ENCODE measurements at places on chromosomes 5 and 9.

DNA sequence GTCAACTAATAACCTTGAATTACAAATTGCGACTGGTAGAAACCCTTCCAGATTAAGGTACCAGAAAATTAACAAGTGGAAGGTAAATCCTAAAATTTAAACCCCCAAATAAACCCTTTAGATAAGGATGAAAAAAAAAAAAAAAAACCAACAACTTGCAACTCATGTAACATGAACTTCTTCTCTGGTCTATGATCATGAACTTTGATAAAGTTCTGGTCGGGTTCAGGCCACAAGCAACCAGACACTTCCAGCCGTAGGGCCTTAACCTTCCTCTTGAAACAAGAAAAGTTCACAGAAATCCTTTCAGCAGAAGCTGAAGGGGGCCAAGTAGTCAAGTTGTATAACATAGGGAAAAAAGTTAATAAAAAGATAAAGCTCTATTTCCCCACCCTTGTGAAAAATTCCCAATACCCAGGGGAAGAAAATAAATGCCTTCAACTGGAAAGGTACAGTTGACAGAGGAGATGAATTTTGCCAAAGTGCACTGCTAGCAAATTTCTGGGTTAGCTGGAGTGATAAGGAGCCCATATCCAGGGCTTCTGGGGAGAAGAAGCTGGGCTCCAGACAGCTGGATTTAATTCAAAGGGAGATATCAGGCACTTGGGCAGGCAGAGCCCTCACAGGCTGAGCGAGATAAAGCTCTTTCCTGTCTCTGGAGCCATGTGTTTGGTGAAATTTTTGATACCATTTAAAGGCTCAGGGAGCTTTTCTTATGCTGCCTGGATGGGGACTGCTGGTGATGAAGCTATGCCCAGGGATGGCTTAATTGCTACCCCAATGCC lies 234.2 kb upstream of the PANK3 start:
- DNase-seq = no peak

GRCh38 chr9:35682520-35683315 lies 7.0 kb downstream of the TPM2 start:
- DNase-seq = no peak

DNA sequence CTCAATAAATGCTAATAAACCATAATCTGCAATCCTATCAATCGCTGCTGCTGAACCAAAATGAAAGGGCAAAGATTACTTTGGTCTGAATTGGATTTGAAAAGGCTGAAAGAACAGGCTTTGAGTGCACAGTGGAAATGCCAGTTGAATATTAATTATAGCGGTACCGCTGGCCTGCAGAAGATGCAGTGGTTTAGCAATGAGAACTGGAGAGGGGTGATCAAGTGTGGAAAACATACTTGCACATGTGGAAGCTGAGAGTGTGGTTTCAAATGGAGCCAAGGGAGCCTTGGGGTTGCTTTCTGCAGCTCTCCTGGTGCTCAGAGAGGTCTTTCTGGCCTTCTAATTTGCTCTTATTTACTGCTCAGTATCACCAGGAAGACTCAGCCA lies 133.9 kb downstream of the PTTG1 start:
- DNase-seq = no peak

DNA sequence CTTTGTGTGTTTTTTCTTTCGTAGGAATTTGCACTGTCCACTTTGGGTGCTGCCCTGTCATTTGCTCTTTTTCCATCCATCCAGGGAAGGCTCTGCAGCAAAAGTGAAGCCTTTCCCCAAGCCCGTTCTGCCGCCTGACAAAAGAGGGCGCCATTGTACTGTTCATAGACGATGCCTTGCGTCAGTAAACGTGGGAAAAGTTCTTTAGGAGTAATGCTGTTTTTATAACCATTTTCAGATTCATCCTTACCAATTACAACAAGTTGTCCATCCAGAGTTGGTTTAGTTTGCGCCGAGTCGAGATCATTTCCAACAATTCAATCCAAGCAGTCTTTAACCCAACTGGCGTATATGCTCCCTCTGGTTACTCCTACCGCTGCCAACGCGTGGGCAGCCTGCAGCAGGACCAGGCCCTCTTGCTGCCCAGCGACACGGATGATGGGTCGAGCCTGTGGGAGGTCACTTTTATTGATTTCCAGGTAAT lies 34.3 kb upstream of the RPS23 start:
- peak; percentile 76 for DNase-seq

DNA sequence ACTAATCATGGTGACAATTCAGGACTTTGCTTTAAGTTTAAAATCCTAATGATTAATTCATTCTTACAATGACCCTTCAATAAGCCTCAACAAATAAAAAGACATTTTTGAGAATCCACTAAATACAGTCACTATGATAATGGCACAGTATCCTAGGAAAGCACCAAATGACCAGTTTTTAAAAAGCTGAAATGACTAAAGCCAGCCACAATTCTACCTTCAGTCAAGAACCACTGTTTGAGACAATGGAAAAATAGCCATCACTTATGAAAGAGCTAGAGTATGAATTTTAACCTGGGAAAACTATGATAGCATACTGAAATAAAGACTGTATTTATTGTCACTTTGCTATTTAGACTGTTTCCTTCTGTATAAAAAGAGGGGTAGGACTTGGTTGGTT lies 14.0 kb downstream of the FBXW2 start:
- no peak for DNase-seq

GRCh38 chr9:127181595-127182190 lies 59.3 kb upstream of the ANGPTL2 start:
- no peak for DNase-seq

GRCh38 chr5:134206627-134207160 lies 19.2 kb downstream of the PPP2CA start:
- no peak for DNase-seq

DNA sequence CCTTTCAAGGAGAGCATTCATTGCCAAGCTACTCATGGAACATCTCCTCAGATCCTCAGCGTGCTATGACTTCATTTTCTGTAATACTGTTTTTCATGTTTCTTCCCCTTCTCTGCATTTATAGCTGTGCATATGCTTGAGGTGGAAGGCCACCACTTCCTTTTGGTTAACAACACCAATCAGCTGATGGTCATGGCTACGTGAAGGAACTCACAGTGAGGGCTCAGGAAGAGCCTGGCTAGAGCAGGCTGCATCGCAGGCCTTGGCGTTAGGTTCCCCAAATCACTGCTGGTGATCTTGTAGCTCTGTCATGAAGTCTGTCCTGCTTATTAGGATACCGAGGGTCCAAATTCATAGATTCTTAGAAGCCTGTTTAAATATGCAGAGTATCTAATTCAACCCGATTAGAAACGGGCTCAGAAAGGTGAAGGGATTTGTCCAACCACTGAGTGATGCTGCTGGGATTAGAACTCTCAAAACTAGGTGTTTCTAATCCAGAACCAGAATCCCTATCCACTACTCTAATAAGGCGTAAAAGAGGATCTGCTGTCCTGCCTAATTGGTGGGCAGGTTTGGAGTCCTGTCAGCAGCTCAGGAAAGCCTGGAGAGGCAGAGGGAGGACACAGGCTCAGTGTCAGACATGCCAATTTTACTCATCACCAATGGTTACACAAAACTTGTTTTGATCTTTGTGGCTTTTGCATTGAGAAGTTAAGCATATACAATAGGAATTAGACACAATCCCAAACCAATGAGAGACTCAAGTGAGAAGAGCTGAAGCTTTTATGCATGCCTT lies 7.5 kb downstream of the SYK start:
- no peak for DNase-seq

DNA sequence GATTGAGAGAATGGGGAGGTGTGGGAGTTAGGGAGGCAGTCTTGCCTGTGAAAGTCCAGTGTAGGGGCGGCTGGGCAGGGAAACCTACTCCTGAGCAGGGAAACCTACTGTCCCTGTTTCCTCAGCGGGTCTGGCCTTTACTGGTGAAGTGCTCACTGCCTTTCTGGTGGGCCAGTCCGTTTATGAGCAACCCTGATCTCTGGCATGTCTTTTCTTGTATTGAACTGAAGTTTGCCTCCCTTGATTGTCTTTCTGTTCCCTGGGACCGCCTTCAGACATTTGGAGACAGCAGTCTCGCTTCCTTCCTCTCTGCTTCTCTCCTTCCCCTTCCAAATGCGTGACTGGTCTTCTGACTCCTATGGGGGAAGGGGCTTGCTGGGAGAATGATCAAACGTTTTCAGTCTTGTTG lies 2.9 kb downstream of the SNX18 start:
- peak; percentile 23 for DNase-seq

DNA sequence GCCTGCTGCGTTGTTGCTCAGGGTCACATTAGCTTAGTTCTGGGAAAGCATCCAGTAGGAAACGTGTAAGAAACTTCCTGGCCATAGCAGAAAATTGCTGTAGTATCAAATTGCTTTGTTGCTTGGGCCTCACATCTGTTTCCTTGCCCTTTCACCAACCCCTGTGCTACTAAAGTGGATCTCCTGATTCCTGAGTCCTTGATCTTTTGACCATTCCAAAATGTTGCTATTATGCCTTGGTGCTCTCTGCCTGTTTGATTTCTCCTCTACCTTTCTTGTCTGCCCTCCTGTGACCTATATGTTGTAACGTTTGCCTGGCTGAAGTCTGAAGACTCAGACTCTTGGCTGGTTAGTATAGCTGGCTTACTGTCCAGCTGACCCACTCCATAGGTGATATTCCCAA lies 350.5 kb downstream of the ADGRV1 start:
- DNase-seq = peak; percentile 83

DNA sequence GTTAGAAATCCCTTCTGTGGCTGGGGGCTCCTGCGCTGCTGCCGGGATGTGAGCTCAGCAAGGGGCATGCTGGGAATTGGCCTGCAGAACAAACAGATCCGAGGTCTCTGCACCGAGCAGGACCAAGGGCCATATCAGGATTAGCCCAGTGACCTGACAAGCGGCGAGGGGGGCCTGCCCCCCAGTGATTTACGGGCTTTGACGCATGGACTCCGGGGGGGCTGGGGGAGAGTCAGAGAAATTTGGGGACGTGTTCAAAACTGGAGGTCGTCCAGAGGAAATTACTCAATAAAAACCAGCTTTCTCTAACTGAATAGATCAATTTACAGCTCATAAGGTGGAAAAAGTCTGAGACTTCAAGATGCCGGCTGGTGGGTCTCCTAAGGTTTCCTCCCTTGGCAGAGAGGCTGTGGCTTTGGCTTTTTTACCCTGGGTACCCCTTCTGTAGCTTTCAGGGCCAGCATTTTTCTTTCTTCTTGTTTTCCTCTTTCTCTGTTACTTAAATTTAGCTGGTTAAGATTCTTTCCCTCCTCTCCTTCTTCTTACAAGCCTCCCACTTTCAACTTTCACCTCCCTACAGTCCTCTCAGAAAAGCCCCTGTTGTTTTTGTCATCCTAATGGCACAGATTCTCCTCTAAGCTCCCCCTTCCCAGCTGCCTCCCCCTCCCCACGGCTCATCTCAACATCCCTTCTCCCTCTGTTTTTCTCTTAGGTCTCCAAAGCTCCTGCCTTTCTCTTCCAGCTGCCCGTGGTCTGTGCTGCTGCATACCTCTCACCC lies 551.0 kb downstream of the CCDC171 start:
- DNase-seq = peak; percentile 58

DNA sequence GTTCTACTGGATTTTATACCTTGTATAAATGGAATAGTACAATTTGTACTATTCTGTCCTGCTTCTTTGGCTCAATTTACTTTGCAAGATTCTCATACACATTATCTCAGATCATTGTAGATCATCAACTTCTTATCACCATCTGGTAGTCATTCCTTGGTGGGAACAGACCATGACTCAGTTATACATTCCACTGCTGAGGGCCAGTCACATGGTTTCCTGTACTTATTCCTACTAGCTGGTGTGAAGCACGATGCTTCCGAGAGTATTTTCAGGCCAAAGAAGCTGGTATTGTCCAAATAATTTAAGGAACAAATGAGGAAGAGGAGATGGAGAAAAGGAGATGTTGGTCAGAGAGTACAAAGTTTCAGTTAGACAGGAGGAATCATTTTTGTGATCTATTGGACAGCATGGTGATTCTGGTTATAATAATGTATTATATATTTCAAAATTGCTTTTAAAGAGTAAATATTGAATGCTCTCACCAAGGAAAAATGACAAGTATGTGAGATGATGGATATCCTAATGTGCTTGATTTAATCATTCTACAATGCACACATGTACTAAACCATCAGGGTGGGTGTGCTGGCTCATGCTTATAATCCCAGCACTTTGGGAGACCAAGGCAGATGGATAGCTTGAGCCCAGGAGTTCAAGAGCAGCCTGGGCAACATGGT lies 124.1 kb downstream of the SYK start:
- DNase-seq = peak; percentile 24

Data from fibroblast of gingiva (primary cell).